Muscle of arm (tissue), 14 donors: ENCODE measurements at places on chromosomes 4 and X.
A peak's percentile ranks its signal among the peaks of the same experiment; 100 is the strongest.

DNA sequence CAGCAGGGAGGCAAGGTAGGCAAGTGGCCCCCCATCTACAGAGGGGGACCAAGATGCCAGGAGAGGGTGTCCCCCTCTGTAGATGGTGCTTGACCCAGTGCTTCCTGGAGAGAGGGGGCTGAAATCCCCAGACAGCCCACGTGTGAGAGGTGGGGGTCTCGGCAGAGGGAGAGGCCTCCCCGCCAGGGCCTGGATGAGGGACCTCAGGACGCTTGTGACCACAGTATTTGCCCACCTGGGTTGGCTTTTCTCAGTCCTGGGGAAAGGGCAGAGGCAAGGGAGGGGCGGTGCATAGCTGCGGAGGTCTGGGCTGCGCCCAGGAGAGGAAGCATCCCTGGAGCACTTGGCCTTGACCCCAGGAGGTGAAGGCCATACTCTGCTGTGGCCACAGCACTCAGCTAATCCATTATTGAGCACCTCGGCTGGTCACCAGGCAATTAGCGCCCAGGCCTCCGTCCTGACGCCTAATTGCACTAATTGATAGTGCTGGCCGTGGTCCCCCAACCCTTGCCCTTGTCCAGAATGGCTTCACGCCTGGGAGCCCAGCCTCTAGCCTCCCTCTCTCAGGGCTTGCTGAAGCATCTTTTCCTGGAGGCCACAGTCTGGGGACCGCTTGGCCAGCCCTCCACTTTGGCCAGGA is 30.7 kb downstream of the HMX1 start:
- no peak for DNase-seq

DNA sequence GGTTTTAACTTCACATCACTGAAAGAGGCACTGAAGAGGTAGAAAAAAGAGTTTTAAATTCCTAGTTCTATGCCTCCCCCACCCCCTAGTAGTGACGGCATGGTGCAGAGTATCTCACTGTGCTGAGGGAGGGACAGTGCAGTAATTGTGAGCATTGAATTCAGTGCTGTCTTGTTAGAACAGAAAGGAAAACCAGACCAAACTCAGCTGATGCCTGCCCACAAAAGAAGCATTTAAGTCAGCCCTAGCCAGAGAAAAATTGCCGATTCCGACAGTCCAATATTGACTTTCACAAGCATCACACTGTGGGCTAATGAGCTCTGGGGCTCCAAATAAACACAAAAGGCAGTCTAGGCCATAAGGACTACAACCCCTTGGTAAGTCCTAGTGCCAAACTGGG is 417.7 kb downstream of the AR start:
- DNase-seq = no peak

DNA sequence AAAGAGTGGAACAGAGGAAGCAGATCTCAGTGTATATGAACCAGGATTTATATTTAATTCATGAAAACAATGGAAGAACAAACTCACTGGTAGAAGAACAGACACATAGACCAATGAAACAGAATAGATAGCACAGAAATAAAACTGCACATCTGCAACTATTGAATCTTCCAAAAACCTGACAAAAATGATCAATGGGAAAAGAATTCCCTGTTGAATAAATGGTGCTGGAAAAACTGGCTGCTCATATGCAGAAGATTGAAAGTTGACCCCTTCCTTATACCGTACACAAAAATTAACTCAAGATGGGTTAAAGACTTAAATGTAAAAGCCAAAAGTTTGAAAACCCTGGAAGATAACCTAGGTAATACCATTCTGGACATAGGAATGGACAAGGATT is 391.0 kb downstream of the MAGEB5 start:
- peak; percentile 26 for DNase-seq

- DNase-seq = peak; percentile 40
Observed at GRCh38 chr4:163484906-163485305, 9.6 kb upstream of the TMA16 start.

DNA sequence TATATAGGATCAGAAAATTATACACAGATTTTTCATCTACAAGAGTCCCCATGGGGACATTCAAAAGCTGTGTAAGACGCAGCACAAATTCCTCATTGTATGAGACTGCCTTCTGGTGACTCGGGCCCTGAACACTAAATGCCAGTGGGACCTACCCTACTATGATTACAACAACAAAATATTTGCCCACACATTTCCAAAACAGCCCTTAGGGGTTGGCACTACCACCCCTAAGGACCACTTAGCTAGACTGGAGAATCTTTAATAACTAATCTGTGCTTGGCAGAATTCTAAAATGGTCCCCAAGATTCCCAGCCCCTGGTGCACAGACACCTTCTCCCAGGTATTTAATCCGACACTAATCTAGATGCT is 29.1 kb downstream of the UCHL1 start:
- DNase-seq = no peak

DNA sequence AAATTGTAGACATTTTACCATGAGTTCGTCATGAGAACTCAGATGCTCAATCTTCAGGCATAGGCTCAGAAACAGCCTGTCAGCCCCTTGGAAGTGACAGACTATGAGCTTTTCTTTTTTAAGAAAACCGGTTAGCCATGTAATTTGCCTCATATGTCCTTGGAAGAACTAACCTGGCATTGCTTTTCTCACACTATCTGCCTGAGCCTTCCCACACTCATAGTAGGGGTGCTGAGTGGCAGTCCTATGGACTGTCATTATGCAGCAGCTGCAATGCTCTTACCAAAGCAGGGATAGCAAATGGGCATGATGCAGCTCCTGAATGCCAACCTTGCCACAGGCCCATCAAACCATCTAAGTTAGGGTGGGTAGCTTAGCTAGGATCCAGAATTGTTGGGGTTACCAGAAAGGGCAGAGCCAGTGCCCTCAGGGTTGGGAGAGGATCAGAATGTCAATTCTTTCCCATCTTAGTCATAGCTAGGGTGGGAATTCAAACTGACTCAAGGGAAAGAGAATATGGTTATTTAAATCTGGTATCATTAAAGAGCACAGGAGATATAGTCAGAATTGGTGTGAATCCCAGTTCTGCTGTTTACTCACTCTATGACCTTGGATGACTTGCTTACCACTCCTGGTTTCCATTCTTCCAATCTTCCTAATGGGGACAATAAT is 230.6 kb upstream of the CPEB2 start:
- no peak for DNase-seq

- no peak for DNase-seq
Observed at GRCh38 chr4:124409044-124409443, 303.5 kb downstream of the ANKRD50 start.

DNA sequence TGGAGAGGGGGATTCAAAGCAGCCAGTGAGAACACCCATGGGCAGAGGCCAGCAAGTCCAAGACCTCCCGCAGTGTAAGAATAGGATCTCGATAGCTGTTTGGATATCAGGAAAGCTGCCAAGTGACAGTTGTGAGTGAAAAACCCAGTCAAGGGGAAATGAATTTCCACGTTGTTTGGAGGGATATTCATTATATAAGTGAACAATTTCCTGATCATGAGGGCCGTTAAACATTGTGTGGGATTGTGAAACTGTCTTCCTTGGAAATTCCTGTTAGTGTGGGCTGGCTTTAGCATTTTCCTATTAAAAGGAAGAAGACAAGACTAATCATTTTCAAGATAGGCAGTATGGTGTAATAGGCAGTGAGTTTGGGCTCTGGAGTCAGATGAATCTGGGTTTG is 15.0 kb downstream of the CLDN2 start:
- DNase-seq = no peak

- DNase-seq = no peak
Observed at GRCh38 chr4:7045961-7046921, 3.1 kb downstream of the TADA2B start.

DNA sequence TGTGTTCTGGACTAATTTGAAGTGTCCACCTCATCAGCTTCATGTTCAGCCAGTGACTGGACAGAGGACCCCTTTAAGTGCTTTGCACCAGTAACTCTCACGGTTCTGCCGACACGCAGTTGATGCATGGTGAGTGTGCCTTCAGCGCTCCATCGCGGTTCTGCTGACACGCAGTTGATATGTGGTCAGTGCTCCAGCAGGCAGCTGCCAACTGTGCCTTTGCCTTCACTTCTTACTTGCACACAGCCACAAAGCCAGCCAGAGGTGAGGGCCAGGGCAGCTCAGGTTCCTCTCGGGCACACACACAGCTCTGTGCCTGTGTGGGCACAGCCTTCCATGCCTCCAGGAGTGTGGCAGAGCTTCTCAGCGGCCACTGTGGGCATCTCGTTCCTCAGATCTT is 12.4 kb downstream of the NKX1-1 start:
- DNase-seq = no peak

DNA sequence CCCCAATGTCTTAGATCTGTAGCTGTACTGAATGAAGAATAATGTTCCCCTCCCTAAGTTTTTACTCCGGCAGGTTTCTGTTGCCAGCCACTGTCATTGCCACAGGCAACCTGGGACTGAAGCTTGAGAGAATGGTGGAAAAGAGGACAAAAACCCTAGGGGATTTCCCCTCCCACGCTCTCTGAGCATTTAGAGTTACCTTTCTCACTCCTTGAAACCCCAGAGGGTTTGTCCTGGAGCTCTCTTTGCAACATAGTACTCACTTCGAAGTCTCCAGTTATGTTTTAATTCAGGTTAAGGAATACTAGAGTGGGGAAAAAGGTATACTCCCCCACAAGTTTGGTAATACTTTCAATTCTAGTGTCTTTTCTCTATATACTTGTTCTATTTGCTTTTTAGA is 31.5 kb downstream of the F8 start:
- DNase-seq = no peak

DNA sequence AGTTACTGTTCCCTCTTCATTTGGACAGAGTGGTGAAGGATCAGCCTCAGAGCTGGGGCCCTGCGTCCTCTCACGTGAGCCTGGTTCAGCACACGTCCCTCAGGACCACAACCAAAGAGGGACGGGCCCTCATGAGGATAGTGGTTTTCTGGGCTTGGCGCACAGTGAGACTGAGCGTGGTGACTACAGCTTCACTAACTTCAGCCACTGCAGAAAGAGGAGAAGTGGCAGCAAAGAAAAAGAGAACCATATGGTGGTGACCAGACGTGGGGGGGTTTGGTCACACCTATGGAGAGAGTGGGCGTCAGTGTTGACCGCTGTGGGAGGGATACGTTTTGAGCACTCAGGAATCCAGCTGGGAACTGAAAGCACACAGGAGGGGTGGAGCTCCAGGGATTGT is 21.8 kb upstream of the TNIP3 start:
- DNase-seq = no peak

GRCh38 chrX:134537179-134537955 is 77.4 kb downstream of the HPRT1 start:
- no peak for DNase-seq

GRCh38 chr4:71290074-71290473 is 48.7 kb upstream of the SLC4A4 start:
- no peak for DNase-seq

DNA sequence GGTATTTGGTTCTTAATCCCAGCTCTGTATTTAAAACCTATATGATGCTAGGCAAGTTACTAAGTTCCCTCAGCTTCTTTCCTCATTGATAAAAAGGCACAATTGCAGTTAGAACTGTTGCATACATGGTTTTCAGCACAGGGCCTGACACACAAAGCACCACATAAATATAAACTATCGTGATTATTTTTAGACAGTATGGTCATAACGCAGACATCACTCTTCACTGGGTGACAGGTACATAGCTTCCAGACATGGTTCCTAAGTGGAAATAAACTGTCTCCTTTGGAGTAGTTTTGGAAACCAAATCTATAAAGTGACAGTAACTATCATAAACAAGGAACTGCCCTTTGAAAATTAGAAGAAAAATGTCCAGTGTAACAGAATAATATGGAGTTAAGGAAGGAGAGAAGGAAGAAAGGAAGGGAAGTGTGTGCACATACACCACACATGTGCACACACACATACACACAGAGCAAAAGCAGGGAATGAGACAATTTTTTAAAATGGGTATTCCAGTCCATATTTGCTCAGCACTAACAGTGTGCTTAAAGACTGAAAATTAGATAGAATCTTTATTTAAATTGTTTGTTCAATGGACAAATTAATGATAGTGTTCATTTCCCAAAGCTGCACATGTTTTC is 12.5 kb upstream of the G3BP2 start:
- no peak for DNase-seq

DNA sequence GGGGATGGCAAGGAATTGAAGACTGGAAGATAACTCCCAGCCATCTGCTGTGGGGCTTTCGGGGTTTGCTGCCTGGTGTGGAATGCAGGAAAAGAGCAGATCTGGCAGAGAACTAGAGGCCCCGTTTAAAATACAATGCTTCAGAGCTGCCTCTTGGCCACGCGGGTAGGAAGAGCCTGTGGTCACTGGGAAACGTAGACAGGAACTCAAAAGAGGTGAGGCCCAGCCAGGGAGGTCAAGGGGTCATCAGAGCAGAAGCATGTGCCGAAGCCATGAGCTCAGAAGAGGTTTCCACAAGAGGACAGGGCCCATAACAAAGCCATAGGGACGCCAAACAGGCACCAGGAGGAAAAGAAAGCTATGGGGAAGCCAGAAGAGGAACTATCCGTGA is 14.5 kb upstream of the STS start:
- no peak for DNase-seq

DNA sequence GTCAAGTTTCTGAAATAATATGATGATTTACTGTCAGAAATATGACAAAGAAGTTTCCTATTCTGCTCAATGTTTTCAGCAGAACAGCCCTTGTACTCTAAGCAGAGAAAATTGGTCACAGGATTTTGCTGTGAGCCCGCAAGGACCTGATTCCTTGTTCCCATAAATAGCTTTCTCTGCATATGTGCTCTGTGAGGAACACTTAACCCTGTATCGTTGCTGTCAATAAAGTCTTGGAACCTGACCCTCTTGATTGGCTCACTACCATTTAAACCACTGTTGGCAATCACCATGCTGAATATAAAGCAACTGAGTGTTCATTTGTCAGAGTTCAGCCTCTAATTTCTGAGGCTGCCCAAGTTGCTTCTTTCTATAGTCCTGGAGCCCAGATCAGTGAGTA is 158.2 kb upstream of the NOCT start:
- no peak for DNase-seq

- no peak for DNase-seq
Observed at GRCh38 chrX:98452456-98452855, 1568.7 kb downstream of the RPA4 start.

DNA sequence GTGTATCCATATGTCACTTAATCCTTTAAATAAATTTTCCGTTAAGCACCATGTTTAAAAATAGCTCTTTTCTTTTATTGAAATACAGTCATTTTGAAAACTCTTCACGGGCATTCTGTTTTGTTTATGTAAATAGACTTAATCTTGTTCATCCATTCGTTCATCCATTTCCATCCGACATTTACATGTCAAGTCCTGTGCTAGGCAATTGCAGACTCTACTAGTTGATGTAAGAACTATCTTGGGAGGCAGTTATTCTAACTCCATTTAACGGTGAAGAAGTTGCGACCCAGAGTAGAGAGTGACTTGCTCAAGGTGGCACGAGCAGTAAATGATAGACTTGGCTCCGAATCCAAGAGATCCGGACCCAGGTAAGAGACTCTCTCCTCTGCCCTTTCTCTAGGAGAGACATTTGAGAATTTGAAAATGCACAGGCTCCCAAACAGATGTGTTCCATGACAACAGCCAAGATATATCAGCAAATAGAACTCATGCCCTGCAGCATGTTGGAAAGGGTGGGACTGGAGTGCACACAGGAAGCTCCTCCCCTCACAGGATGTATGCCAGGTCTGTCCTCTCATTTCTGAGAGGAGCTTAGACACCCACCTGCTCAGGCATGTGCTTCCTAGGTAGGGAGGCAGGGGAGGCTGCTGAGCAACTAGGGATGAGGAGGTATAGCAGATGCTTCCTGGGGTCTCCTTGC is 64.5 kb downstream of the DRD5 start:
- DNase-seq = no peak

- DNase-seq = no peak
Observed at GRCh38 chr4:91577864-91578263, 725.9 kb upstream of the GRID2 start.
